ENCODE measurements at places on chromosomes 2 and 18.

DNA sequence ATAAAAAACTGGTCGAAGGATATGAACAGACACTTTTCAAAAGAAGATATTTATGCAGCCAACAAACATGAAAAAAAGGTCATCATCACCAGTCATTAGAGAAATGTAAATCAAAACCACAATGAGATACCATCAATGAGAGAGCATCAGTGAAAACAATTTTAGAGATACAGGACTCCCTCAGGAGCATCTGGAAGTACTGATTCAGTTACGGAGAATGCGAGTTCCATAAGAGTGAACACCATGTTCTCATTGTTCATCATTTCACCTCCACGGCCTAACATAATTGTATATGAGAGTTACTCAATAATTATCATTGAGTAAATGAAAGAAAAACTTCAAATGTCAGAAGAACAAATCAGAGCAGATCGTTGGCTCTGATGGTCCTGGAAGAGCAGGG lies 140.9 kb upstream of the TANK start:
- DNase-seq: no peak

GRCh38 chr2:239109041-239109927 lies 261.4 kb downstream of the TWIST2 start:
- no peak for DNase-seq

DNA sequence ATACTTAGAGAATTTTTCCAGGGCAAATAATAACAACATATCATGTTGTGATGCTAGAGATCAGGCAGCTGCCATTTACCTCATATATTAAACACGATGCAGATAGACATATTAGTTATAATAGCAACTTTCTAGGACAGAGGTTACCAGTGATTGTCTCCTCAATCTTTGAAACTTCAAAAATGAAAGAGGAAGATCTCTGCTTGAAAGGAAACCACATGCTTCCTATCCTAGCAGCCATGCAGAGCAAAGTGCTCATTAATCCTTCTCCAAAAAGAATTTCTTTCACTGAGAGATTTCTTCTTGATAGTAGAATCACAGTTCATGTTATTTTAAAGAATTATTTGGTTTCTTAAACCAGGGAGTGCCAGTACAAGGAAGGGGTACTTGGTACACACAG lies 317.2 kb downstream of the CPS1 start:
- DNase-seq: no peak

- DNase-seq: no peak
These were observed 62.0 kb upstream of the ATL2 start for GRCh38 chr2:38438883-38439612.

DNA sequence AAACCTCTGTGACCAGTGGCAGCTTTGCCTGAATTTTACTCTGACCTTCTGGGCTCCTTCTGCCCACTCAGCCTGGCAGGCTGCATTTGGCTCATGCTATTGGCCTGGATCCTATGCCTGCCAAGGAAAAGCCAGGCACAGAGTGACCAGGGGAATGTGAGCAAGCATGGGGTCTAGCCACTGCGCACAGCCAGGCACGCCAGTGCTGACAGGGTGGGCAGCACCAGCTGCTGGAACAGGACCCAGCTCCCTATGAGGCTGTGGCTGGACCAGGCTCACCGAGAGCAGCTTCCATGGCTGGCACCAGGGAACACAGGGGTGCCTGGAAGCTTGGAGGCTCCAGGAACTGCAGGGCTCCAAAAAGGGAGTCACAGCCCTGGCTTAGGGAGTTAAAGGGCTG lies 311.5 kb upstream of the SYT4 start:
- no peak for DNase-seq

GRCh38 chr2:17772532-17772931 lies 18.6 kb downstream of the GEN1 start:
- no peak for DNase-seq

Data from stimulated activated CD4-positive, alpha-beta T cell treated with anti-CD3 and anti-CD28 coated beads, Interleukin-15, amount 100 ng/mL, for 1 hour (primary cell).